ENCODE measurements at places on chromosomes 11 and 22.

DNA sequence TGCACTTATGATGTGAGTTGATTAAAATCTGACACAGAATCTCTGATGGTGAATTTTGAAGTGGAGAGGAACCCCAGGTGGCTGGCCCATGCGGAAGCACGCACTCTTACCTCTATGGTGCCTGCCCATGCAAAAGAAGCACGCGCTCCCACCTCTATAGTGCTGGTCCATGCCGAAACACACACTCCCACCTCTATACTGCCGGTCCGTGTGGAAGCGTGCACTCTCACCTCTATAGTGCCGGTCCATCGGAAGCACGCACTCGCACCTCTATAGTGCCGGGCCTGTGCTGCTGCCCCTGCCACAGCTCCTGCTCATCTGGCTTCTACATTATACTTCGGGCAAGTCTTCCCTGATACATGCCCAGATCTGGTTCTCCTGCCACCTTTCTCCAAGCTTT, 36.8 kb upstream of the SLC25A1 start:
- DNase-seq: no peak

GRCh38 chr11:130223291-130223971, 63.8 kb downstream of the ST14 start:
- no peak for DNase-seq

DNA sequence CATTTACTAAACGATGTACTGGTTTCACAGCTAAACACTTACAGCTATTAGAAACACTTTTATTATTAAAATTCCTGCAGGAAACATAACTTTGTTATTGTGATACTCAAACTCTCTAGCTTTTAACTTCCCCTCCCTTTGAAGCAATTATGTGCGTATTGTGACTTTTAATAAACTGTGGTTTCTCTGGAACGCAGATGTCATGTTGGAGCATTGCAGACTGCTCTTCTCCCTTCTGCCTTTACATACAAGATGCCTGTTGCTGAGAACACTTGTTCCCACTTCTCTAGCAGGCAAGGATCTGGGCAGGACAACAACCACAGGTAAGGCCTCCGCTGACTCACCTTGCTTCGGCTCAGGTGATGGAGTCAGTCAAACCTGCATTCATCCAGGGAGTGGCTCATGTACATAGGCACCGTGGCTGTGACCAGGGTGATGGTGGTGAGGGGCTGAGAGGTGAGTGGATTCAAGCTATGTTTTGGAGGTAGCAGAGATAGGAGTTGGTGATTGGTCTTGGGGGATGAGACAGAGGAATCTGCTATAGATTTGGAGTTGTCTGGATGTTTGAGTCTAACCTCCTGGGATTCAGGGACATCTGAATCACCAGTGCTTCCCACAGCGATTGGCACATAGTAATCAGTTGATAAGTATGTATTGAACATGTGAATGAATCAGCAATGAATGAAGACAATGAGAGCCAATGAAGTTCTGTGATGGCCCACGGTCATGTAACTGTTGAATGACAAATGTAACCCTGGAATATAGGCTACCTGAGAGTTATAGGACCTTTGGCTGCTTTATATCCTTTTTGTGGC, 106.0 kb downstream of the ADAMTS15 start:
- DNase-seq: no peak

- no peak for DNase-seq
Measured at GRCh38 chr11:30244265-30244664, 13.5 kb downstream of the FSHB start.

GRCh38 chr22:29907753-29908515, 25.0 kb downstream of the MTMR3 start:
- DNase-seq: peak; percentile 28

DNA sequence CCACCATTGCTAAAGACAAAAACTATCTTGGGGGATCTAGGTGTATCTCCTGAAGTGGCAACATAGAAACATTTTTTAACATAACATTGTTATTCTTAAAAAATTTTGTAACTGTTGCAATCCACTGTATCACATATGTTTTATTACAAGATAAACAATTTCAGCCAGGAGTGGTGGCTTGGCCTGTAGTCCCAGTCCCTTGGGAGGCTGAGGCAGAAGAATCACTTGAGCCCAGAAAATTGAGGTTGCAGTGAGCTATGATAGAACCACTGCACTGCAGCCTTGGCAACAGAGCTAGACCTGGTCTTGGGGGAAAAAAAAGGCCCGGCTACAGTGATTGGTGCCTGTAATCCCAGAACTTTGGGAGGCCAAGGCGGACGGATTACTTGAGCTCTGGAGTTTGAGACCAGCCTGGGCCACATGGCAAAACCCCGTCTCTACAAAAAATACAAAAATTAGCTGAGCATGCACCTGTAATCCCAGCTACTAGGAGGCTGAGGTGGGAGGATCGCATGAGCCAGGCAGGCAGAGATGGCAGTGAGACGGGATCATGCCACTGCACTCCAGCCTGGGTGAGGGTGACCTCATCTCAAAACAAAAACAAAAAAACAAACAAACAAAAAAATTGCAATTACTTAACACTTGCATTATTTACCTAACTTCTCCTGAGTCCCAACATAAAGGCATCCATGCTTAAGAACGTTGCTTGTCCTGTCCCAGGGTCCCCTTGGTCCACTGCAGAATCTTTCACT, 1.5 kb upstream of the DEPDC5 start:
- no peak for DNase-seq

GRCh38 chr22:42966497-42966896, 48.5 kb downstream of the PACSIN2 start:
- DNase-seq: no peak

GRCh38 chr11:87179621-87180020, 141.9 kb downstream of the TMEM135 start:
- no peak for DNase-seq

DNA sequence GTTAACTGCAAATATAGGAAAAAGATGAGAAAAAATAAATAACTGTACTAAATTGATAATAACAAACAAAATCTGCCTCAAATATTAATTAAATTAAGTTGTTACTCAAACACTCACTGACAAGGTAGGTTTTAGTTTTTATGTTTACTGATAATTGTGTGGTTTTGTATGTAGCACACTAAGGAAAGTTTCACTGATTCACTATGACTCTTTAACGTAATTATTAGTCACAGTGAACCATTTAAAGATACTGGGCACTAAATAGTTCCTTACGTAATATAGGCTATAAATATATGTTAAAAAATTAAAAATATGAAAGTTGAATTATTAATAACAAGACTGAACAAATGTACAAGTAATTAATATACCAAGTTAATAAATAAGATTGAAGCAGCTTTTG, 2330.0 kb upstream of the RAG2 start:
- DNase-seq: no peak

GRCh38 chr11:46122945-46123715, 1.9 kb upstream of the PHF21A start:
- no peak for DNase-seq

DNA sequence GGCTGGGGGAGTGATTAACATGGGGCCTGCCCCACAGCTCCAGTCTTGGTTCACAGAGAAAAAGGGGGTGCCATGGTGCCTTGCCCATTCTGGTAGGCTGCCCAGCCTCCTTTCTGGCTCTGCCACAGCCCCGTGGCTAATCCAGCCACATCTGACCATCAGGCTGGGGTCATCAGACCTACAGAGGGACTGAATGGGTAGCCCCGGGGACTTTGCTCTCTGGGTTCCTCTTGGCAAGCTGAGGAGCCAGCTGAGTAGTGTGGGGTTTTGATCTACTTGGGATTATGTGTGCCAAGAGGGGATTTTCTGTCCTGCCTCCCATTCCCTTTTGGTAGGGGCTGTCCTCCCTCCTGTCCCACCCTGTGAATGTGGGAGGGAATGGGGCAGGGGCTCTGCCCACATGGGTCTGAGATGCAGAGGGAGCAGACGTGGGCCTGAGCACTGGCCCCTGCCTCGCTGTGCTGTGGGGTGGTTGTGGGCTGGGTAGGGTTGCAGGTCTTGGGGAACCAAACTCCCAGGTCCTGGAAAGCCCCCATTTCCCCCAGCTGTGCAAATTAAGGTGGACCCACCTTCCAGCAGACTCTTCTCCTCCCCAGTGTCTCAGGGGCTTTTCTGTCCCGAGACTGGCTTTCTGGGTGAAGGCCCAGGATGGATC, 32.0 kb downstream of the CD82 start:
- DNase-seq: no peak

DNA sequence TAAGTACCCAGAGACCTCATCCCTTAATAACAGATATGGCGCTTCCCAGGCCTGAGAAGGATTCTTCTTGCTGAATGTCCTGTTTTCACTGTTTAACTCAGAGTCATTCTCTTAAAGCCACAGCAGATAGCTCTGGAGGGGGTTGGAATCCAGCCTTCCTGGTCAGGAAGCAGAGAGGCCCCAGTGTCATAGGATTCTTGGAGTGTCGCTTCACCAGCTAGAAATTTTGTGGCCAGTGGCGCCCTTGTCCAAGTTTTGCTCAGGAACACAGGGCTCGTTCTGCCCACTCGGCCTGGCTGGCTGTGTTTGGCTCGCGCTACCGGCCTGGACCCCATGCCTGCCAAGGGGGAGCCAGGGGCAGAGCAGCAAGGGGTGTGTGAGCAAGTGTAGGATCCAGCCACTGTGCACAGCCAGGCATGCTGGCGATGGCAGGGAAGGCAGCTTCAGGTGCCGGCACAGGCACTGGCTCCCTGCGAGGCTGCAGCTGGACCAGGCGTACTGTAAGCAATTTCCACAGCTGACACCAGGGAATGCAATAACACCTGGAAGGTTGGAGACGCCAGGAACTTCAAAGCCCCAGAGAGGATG, 214.8 kb upstream of the SESN3 start:
- DNase-seq: no peak

GRCh38 chr22:37310815-37311595, 28.7 kb downstream of the CYTH4 start:
- no peak for DNase-seq

DNA sequence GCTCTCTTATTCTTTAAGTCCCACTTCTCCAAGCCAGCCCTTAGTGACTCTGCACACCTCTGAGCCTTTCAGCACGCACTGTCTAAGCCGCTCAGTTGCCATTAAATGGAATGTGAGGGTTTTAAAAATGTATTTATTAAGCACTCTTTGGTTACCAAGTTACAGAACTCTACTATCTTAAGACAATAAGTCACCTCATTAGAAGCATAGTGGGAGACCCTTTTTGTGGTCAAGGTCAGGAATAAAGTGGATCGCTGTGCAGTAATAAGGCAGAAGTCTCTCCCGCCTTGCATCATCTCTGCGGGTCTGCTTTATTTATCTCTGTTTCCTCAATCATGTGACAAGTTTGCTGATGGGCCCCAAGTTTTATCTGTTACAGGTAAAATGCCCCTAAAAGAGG, 11.9 kb downstream of the SLC25A18 start:
- no peak for DNase-seq

- DNase-seq: peak; percentile 26
Measured at GRCh38 chr22:39144101-39144767, 8.2 kb downstream of the CBX7 start.

GRCh38 chr11:121330614-121331435, 38.3 kb downstream of the SC5D start:
- no peak for DNase-seq

DNA sequence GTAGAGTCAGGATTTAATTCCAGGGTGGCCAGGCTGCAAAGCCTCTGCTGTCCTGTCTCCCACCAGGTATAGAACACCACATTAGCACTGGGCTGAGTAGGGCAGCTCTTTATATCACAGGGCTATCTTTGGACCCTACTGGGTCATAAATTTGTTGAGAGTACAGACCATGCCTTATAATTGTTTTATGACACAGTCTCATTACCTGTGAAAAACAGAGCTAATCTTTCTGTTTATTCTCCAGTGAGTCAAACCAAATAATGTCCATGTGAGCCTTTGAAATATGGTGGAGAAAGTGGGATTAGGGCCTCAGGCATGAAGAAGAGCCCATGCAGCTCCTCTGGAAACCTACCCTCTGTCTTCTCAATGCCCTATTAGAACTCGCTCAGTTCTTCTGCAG, 49.6 kb upstream of the KIRREL3 start:
- DNase-seq: no peak

DNA sequence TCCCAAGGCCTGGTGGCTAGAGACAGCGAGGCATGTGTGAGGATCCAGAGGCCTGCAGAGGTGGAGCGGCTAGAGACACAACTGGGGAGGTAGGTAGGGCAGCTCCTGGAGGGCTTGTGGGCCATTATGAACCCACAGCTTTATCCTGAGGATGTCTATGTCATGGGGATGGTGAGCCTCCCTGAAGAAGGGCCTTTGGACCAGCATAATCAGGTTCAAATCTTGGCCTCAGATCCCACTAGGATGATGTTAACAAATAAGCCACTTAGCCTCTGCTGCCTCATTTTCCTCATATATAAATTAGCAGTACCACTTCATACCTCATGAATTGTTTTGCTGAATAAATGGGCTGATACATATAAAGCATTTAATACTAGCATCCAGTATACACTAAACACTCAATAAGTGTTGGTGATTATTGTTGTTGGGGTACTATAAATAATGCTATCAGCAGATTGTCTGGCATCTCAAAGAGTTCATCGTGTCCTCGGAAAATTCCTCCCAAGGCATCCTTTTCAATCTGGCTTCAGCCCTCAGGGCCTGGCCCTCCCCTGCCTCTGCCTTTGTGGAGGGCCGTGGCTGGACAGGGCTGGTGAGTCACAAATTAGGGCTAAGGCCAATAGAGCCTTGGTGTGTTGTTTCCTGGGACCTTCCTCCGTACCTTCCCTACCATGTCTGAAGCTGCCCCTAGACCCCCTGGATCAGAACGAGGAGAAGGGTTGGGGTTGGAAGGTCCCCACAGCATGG, 30.9 kb upstream of the LRRC32 start:
- DNase-seq: no peak

DNA sequence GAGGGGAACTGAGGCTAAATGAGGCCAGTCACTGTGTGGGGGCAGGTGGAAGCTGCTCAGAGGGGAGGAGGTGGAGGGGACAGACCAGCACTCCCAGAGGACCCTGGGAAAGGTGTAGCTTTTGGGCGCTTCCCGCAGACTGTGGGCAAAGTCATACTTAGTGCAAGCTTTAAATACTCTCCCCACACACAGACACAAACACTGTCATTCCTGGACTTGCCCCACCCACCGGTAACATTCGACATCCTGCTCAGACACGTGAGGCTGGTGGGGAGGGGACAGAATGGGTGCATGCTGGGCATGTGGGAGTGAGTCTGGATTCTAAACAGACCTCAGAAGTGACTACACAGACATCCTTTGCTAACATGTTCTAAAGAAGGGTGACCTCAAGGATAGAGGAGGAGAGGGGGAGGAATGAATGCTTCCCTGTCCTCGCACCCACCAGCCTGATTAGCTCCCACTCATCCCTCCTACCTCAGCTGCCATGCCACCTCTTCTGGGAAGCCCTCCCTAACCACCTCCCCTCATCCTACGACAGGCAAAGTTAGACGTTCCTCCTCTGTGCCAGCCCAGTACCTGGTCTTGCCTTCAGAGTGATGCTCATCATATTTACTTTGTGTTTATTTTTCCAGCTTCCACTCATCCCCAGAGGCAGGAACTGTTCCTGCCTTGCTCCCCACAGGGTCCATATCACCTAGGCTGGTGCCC, 22.2 kb downstream of the TSKU start:
- peak; percentile 12 for DNase-seq

DNA sequence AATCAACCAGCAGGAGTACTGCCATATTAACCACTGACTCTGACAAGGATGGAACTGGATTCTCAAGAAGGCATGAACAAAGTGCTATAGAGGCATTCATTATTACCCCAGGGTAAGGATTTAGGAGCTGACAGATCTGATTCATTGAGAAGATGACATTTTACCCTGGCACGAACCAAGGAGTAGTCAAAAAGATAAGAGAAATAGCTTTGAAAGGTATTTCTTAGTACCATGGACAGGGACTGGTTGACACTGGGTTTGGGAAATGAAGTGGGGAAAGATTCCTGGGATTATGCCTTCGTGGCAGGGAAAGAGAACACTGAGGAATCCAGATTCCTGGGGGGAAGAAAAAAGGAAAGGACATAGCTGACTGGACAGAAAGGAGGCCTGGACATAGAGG, 5.1 kb upstream of the SAAL1 start:
- no peak for DNase-seq
